ENCODE measurements at places on chromosomes 4 and X. TPM values are rescaled to one million over a fixed set of nuclear protein-coding genes. Genes with fewer than 3 reads are reported as not detected.

GRCh38 chrX:24335871-24336270 lies 22.0 kb upstream of the SUPT20HL2 start:
- no peak for DNase-seq

GRCh38 chrX:44227991-44228390 lies 115.5 kb downstream of the EFHC2 start:
- no peak for DNase-seq

DNA sequence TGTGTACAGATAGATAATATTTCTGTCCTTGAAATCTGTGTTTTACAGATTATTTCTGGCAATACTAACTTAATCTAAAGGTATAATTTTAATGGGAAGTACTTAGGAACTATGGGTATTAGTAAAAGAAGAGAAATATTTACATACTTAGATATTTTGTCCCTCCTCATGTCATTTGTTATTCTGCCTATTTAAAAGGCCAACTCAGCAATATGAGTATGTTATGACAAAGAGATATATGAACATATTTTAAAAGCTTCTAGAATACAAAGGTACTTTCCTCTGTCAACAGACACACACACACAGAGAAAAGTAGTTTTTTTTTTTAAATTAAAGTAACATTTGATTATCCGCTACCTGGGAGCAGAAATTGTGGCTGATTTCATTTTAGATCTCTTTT lies 7.9 kb downstream of the SLC7A11 start:
- no peak for DNase-seq

- no peak for DNase-seq
Measured at GRCh38 chr4:96342790-96343455, 503.0 kb downstream of the PDHA2 start.

- DNase-seq: no peak
Measured at GRCh38 chrX:136636121-136636520, 11.8 kb upstream of the CD40LG start.

- no peak for DNase-seq
Measured at GRCh38 chr4:185710487-185710995, 101.5 kb downstream of the SORBS2 start.

PPARGC1A gene
- 40.0 TPM for total RNA-seq

RBBP7 gene
- 47.7 TPM for total RNA-seq

Measured in lower leg skin (tissue), 4 donors.